ENCODE measurements at places on chromosomes 12 and 14. TPM values are rescaled to one million over a fixed set of nuclear protein-coding genes. Genes with fewer than 3 reads are reported as not detected.

MDM1 gene
- 18.0 TPM for polyA plus RNA-seq

CHGA gene
- 0.44 TPM for polyA plus RNA-seq

SAV1 gene
- polyA plus RNA-seq = 55.8 TPM

CISTR gene
- polyA plus RNA-seq = not detected

TSPAN19 gene
- polyA plus RNA-seq = not detected

ZFYVE21 gene
- polyA plus RNA-seq = 10.3 TPM

ERBB3 gene
- polyA plus RNA-seq = 0.83 TPM

ARHGEF40 gene
- polyA plus RNA-seq = not detected

OTX2 gene
- not detected for polyA plus RNA-seq

LALBA gene
- polyA plus RNA-seq = not detected

NXPH4 gene
- 8.3 TPM for polyA plus RNA-seq

CCDC175 gene
- polyA plus RNA-seq = not detected

DENR gene
- polyA plus RNA-seq = 68.1 TPM

ACRBP gene
- polyA plus RNA-seq = 5.8 TPM

CHURC1 gene
- polyA plus RNA-seq = 83.6 TPM

KNTC1 gene
- 5.2 TPM for polyA plus RNA-seq

LRRIQ1 gene
- not detected for polyA plus RNA-seq

WASHC4 gene
- polyA plus RNA-seq = 91.1 TPM

AQP6 gene
- not detected for polyA plus RNA-seq

PRPF40B gene
- polyA plus RNA-seq = 5.7 TPM

SERPINA6 gene
- not detected for polyA plus RNA-seq

TCL1B gene
- not detected for polyA plus RNA-seq

NINJ2 gene
- polyA plus RNA-seq = 15.8 TPM

PAPLN gene
- polyA plus RNA-seq = 0.55 TPM

DNAAF2 gene
- 33.4 TPM for polyA plus RNA-seq

CHD8 gene
- polyA plus RNA-seq = 44.4 TPM

GZMH gene
- polyA plus RNA-seq = 24.2 TPM

AMDHD1 gene
- polyA plus RNA-seq = 2.7 TPM

VASH1 gene
- polyA plus RNA-seq = 0.70 TPM

TAS2R46 gene
- polyA plus RNA-seq = not detected

MORN3 gene
- polyA plus RNA-seq = 0.24 TPM

HOXC6 gene
- polyA plus RNA-seq = not detected

GPD1 gene
- polyA plus RNA-seq = not detected

CD27 gene
- 264 TPM for polyA plus RNA-seq

ZDHHC22 gene
- not detected for polyA plus RNA-seq

PGF gene
- not detected for polyA plus RNA-seq

SALL2 gene
- polyA plus RNA-seq = 0.34 TPM

SDS gene
- not detected for polyA plus RNA-seq

KRT75 gene
- polyA plus RNA-seq = not detected

SRRM4 gene
- polyA plus RNA-seq = not detected

TMEM119 gene
- polyA plus RNA-seq = 0.33 TPM

DIO2 gene
- polyA plus RNA-seq = not detected

GALNT4 gene
- 3.1 TPM for polyA plus RNA-seq

GARIN6 gene
- polyA plus RNA-seq = not detected

FSCB gene
- polyA plus RNA-seq = not detected

TTC8 gene
- 2.2 TPM for polyA plus RNA-seq

GATC gene
- 23.0 TPM for polyA plus RNA-seq

FAM90A1 gene
- not detected for polyA plus RNA-seq

TAS2R14 gene
- 1.0 TPM for polyA plus RNA-seq

GALNT9 gene
- 1.5 TPM for polyA plus RNA-seq

MYH6 gene
- not detected for polyA plus RNA-seq

OVCH1 gene
- polyA plus RNA-seq = not detected

TAS2R13 gene
- not detected for polyA plus RNA-seq

RAPGEF3 gene
- 0.26 TPM for polyA plus RNA-seq

Data from IgD-negative memory B cell (primary cell).